ENCODE measurements at places on chromosomes 5 and 9.

DNA sequence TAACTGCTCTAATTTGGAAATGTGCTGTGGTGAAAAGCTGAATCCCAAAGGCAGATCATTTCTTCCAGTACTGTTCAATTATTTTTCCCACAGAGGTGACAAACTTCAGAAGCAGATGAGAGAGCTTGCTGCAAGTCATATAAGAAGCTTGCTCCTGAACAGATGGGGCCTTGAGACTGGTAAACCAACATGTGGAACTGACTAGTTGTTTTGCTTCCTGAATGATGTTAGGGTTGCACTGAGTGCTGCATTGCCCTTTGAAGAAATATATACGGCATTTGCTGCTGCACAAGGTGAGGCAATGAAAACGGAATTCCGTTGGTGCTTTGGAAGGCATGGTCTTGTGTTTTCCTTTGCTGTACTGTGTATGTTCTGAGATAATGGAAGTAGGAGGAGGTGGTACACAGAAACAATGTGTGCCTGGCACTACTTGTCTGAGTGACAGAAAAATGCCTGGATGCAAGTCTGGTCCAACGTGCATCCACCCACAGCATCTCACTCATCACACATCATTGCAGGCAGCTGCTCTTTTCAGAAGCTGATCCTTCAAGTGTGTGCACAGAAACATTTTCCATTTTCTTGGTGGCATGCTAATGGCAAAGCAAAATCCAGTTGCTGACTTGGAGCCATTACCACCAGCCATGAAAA is 76.9 kb downstream of the ANKH start:
- no peak for DNase-seq

DNA sequence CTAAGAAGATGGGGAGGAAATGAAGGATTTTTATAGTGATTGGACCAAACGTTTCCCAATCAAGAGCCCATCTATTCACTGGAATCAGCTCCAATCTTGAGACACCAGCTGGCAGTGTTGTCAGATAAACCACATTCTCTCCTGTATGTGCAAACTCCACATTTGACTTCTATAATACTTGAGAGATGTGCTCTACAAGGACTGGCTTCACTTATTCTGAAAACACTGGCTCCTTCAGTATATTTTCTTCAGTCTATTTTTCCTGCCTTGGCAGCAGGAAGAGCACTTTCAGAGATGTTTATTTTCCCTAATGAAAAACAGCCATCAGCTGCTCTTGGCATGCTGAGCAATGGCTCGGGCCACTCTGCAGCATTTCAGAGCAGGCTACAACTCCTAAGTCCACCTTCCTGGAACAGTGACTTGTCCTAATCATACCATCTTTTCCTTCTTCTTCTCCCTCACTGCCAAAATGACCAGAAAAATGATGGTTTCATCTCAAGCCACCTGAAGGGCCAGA is 96.9 kb upstream of the FSTL4 start:
- DNase-seq: no peak

- DNase-seq: peak; percentile 30
Measured at GRCh38 chr9:127122176-127123063, at the start of gene ANGPTL2. Gene ANGPTL2, minus strand, starts transcription at chr9:127122635. Its CDS starts 13,904 bp downstream, at chr9:127108731.

DNA sequence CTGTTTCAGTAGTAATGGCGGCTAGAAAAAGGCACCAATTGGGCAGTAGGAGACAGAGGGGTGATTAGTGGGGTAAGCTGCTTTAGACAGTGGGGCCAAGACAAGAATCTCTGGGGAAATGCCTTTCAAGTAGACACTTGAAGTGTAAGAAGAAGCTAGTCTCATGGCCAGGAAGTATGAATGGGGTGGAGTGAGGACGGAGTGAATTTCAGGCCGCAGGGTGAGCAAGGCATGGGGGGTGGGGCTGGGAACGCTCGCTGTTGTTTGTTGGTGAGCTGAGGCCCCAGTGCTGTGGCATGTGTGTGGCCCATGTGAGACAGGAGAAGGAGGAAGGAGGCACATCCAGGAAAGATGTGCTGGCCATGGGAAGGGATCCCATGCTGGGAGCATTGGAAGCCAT is 149.2 kb upstream of the NFIL3 start:
- no peak for DNase-seq

- DNase-seq: no peak
Measured at GRCh38 chr5:57862942-57863341, 380.3 kb upstream of the ACTBL2 start.

DNA sequence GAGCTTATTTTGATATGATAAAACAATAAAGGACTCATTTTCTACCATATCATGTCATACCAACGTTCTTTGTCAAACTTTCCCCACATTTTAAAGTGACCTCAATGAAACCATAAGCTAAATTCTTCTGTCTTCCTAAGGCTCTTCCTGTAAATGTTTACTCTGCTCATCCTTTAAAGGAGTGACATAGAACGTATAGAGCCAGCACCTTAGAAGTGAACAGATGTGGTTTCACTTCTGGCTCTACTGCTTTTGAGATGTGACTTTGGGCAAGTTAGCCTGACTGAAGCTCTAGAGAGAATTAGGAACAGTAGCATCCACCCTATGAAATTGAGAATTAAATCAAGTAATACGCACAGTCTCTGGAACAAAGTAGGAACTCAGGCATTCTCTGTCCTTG is 24.1 kb downstream of the SAR1B start:
- no peak for DNase-seq

DNA sequence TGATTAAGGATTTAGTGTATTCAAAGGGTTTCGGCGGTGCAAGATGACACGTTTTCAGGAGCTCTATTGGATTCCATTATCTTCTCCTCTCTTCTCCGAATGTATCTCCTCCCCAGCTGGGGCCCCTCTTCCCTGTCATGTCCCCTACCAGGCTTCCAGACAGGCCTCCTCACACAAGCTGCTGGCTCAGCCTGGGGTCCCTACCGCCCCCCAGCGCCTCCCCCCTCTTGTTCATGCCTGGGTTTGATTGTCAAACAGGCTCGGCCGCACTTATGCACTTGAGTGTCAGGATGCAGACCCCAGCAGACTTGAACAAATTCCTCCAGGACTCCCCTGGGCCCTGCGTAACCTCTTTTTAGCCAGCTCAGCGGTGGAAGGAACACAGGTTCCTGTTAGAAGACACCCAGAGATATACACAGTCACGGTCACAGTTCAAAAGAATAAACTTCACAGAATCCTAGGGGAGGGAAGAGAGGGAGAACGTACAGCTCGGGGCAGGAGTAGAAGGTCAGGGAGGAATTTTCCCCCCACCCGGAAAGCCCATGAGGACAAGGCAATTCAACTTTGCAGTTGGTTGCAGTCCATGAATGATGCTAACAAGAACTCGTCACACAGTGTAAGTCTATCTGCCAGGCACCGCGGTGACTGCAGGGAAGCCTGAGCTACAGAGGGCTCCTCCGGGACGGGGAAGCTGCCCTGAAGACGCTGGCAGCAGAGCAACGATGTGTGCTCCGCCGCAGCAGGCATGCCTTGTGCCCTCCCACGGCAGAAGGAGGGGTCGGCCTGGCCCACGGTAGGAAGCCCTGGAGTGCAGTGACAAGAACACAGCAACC is 560.0 kb downstream of the BNC2 start:
- no peak for DNase-seq

DNA sequence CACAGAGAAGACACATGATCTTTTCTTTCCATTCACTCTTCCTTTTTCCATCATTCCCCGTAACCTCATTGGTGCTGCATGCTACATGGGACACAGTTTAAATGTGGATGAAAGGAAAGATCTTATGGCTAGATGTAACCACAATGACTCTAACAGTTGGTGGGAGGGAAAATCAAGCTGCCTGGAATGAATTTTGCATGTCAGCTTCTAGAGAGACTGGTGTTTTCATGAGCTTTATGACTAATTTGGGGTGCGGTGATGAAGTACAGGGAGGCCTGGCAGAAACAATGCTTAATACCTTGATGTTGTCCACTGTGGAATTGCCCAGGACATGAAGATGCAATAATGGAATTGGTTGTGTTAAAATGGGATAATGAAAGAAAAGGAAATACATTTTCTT is 55.9 kb upstream of the MYO10 start:
- DNase-seq: no peak

DNA sequence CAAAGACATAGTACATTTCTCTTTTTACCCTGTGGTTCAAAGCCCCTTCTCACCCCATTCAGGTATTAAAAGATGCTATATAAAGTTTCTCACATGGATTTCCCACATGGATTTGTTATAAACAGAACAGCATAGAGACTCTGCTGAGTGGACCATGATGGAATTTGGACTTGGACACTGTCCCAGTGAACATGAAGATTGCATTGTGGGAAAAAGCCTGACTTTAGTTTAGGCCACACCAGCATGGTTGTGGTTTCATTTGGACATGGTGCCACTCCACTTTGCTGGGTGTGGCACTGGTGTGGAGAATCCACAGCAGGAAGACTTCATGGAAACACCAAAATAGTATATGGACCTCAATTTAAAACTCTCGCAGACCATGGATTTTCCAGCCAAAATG is 124.6 kb downstream of the ARHGAP26 start:
- no peak for DNase-seq

- no peak for DNase-seq
Measured at GRCh38 chr5:82849885-82850284, 227.3 kb downstream of the TMEM167A start.

DNA sequence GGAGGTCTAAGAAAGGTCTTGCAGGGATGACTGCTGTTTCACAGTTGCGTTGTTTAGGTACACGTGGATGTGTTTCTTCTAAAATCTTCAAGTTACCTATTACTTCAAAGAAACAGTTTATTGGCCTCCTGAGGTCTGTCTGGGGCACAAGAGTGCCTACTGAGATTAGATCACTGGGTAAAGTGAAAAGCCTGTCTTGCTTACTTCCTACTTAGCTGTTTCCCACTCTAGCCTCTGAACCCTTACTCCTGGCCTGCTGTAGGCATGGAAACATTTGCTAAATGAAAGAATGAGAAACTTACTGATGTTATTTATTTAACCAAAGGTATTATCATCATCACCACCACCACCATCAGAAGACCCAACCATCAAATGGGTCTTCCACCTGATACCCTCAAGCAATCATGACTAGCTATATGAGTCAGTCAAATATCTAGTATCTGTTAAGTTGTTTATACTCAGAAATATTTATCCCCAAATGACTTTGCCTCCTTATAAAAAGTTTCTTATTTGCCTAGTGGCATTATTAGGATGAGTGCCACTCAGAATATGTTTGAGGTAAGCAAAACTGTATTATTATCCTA is 92.5 kb downstream of the ELAVL2 start:
- no peak for DNase-seq

DNA sequence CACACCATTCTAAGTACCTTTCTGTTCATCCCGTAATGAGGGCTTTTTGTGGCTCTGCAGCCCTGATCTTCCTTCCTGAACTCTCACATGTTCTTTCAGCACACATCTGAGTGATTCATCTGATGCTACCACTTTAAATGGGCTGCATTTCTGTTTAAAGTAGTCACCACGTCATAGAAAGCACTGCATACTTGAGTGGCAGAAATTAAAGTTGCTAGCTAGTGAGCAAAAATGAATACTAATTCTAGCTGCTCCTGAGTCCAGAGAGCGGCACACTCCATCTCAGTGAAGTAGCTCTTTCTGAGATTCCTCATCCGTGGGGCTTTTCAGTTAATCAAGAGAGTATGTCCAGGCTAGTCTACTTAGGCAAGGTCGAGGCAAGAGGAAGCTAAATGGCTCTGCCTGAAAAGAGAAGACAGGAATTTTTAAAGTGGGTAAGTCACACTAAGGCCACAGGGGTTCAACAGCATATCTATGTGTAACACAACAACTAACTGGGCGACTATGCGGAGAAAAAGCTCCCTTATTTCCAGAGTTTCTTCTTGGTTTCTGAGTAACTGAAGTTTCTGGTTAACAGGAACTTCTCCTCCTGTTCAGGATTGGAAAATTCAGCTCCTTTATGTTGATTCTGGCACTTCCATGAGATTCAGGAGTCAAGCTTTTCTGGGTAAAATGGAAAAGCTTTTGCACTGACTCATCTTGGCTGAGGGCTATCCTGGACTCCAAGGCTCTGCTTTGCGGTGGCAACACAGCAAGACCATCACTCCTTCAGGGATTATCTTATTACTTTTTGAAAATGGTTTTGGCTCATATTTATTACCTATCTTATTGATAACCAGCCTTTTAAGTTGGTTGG is 109.5 kb downstream of the TAF11L14 start:
- DNase-seq: no peak

GRCh38 chr9:4035777-4036176 is 264.1 kb downstream of the GLIS3 start:
- no peak for DNase-seq

- DNase-seq: no peak
Measured at GRCh38 chr9:112104901-112105300, 70.2 kb downstream of the SUSD1 start.

DNA sequence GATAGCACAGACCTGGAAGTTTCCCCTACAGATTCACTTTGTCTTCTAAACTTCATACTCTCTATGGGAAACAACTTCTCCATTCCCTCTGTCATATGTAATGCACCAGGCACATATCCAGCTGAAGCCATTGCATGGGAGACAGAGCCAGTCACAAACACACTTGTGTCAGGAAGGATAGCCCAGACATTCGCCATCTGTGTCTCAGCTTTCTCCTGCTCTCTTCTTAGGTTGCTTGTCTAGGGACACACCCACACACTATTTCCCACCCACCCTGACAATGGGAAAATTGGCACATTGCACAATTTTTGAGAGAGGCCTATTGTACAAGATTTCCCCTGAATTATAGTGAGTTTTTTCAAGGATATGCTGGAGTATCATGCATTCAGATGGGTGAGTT is 158.4 kb upstream of the MPDZ start:
- DNase-seq: no peak

DNA sequence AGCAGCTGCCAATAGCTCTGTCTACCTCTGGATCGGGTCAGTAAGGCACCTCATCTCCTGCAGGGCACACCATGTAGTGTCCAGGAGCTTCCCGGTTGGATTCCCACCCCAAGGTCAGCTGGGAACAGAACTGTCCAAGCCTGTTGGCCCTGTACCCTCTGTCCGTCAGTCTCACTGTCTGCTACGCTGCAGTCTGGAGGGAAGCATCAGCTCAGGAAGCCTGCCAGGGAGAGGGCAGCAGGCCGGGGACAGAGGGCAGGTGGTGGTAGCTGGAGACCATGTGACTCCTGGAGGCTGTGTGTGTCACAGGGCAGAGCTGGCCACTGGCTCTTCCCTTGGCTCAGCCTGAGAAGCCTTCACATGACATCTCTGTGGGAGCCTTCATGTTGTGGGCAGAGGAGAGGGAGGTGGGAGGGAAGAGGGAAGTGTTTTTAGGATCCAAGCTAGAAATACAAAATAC is 134.5 kb downstream of the SEC61B start:
- DNase-seq: no peak

DNA sequence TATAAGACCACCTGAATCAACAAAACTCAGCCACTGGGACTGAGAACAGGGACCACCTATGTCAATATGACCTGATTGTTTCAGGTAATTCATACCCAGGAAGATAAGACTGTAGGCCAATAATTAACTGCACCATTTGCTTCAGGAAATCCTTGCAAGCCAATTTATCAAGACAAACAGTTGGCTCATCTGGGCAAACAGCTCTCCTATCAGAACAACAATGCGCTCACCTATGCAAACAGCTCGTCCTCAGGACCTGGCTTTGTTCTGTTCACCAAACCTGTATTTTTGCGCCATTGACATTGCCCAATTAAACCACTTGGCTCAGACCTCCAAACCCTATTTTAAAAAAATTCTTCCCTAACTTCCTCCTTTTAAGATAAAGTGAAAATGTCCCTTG is 92.3 kb upstream of the MARCHF11 start:
- DNase-seq: no peak

Measured in esophagus squamous epithelium (tissue), 5 donors.